ENCODE measurements at places on chromosomes 13 and 19. TPM values are rescaled to one million over a fixed set of nuclear protein-coding genes. Genes with fewer than 3 reads are reported as not detected.

APOC4 gene
- total RNA-seq = not detected

ZFR2 gene
- not detected for total RNA-seq

NAPSA gene
- 18.0 TPM for total RNA-seq

ZNF470 gene
- 1.8 TPM for total RNA-seq

XRCC1 gene
- total RNA-seq = 27.5 TPM

PCDH9 gene
- 0.09 TPM for total RNA-seq

SYNE4 gene
- total RNA-seq = 2.9 TPM

PLIN4 gene
- total RNA-seq = not detected

ZNF222 gene
- total RNA-seq = 1.8 TPM

TMEM255B gene
- total RNA-seq = 2.0 TPM

ADGRE1 gene
- 4.3 TPM for total RNA-seq

CDC42EP5 gene
- 0.61 TPM for total RNA-seq

Measured in activated CD4-positive, alpha-beta T cell treated with anti-CD3 and anti-CD28 coated beads, Interleukin-2, amount 10 ng/mL, durations not matched to agents 24 days and 14 days (primary cell).